ENCODE measurements at places on chromosomes 7 and 10.

DNA sequence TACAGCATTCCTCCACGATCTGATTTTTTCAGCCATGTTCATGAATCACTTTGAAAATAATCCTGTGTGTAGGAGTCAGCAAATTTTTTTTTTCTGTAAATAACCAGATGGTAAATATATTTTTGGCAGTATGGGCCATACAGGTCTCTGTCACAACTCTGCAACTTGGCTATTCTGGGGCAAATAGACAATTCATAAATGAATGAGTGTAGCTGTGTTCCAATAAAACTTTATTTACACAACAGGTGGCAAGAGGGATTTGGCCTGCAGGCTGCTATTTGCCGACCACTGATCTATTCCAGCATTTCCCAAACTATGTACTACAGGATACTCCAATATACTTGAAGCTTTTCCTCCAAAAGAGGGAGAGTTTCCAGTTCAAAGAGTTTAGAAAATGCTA, 78.7 kb upstream of the SVIL start:
- no peak for DNase-seq

- DNase-seq: no peak
These were observed 150.5 kb downstream of the PCDH15 start for GRCh38 chr10:54650547-54650946.

GRCh38 chr7:55375237-55375636, 10.1 kb downstream of the LANCL2 start:
- DNase-seq: no peak

GRCh38 chr7:155577509-155577905, 31.1 kb upstream of the CNPY1 start:
- DNase-seq: no peak

GRCh38 chr10:35006836-35007235, 83.3 kb downstream of the CUL2 start:
- DNase-seq: no peak

- DNase-seq: no peak
These were observed 955.5 kb upstream of the AUTS2 start for GRCh38 chr7:68642727-68643126.

- no peak for DNase-seq
These were observed 139.2 kb downstream of the AMPH start for GRCh38 chr7:38492010-38492409.

DNA sequence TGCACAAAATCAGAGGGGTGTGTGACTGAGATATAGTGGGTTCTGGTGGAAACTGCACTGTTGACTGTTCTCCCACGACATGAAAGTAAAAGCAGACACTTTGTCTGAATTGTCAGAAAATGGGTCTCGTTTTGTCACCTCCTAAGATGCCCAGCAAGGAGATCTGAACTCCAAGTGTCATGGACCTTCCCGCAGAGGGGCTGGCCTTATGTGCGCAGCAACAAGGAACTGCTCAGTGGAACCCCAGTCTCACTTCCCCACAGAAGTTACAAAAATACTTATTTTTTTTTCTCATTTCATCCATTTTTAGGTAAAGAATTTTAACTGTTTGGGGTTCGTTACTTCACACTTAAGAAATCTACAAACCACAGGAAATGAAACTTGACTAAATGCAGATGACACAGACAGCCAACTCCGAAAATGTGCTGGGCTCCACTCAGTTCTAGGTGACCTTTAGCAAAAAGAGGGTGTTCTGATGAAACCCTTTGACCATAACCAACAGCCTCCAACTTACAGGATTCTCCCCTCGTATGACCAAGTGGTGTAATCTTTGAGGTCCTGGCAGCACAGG, 115.0 kb downstream of the FAM107B start:
- DNase-seq: no peak

DNA sequence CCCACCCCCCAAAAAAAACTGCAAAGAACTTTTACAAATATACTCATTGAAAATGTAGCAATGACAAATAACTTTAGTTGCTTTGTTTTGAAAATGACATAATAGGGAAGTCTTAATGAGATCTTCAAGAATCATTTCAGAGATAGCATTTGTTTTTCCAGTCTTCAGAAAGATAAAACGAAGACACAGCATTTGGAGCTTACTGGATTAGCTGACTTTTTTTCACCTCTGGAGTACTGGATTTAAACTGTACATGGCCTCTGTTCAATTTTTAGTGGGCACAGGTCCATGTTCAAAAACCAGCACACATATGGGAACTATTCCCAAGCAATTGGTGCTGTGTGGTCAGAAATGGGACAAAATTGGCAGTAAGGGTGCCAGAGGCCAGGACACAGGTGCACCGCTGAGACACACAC, 3.9 kb downstream of the RAB11FIP2 start:
- no peak for DNase-seq

DNA sequence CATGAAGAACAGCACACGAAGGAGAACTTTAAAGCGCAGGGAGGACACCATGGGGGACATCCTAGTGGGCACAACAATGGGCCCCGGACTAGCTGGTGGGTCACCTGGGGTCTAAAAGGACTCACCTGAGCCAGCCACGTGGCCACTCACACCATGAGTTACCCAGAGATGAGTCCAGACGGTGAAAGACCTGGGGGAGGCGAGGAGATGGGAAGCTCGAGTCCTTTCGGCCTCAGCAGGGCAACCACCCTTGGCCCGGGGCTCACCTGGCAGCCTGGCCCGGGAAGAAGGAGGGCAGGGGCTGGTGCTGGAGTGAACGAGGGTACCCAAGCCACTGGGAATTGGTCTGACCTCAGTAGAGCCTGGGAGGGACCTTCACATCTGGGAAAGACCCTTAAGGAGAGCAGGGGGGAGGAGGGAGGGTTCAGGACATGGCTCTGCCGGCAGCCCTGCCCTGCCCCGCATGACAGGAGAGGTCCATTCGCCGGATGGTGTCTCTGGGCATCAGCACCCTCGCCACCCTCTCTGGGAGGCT, 5.7 kb downstream of the GIGYF1 start:
- DNase-seq: no peak
